ENCODE measurements at places on chromosomes 4 and X.

GRCh38 chr4:151809716-151810115 is 48.9 kb upstream of the GATB start:
- no peak for DNase-seq

DNA sequence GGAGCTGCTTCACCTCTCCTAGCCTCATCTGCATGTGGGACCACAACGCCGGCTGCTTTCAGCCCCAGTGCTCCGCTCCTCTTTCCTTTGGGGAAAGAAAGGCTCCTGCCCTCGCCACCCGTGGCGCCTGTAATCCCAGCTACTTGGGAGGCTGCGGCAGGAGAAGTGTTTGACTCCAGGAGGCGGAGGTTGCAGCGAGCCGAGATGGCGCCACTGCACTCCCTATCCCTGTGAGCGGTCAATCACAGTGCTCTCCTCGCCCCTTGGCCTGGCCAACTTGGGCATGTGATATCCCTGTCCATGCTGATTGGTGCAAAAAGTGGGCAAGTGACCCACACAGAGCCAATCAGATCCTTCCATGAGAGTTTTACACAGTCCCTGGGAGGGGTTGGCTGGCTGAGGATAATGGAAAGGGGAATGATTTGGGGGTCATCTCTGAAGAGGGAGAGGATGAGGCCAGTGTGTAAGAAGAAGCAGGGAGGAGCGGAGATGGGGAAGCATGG is 56.2 kb downstream of the WFS1 start:
- DNase-seq = peak; percentile 70

DNA sequence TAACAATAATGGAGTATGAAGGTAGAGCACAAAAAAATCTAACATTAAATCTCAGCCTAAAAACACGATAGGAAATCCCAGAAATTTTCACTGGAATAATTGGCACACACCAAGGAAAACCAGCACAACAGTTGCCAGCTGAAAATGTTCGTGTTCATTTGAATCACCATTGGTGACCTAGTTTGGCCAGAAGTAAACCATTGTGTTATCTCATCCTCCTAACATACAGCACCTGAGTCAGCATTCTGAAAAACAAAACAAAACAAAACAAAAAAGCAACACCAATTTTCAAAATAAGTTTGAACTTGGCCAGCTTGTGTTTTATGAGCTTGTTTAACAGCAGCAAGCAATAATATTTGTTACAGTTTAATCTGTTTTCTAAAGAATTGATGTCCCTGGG is 41.1 kb downstream of the UCHL1 start:
- no peak for DNase-seq

DNA sequence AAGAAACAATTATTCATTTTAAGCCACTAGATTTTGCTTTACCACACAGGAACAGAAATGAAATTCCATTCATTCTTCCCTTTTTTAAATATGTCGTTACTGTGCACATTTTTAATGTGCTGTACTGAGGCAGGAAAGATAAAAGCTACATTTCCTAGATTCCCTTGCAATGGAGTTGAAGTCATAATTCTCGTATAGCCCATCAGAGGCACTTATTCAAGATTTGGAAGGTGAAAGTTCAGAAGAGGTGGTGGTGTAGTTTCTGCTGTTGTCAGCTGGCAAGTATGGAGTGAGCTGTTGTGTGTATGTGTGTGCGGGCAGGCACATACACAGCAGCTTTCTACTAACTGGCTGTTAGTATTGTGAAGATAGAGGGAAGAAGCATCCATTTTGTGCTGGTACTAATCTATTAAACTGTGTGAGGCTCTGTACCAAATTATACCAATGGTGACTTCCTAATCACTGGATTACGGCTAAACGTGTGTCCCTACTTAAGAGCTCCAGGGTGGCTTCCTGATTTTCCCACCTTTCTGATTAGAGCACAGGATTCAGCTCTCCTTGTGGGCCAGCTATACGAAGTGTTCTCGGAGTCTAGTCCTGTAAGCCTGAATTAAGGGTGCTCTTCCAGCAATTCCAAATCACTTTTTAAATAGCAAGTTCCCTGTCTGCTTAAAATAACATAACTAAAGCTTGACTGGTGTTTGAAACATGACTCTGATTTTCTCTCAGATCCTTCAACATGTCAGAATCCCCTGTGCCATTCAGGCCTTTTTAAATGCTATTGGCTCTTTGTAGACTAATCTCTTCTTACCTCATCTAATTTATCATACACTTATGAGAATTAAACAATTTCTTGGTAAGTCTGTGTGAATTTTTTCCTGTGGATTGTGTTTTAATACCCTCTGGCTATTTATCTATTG is 43.8 kb downstream of the PDS5A start:
- DNase-seq = no peak

GRCh38 chr4:190017357-190018200 is 9.5 kb downstream of the FRG2 start:
- DNase-seq = no peak
